Myocyte (in vitro differentiated cells): ENCODE measurements at places on chromosomes 1 and 21. TPM values are rescaled to one million over a fixed set of nuclear protein-coding genes. Genes with fewer than 3 reads are reported as not detected.

The CITED4 gene
- total RNA-seq: 4.9 and 5.0 TPM in 2 replicates

The PLA2G2A gene
- not detected in 2 replicates for total RNA-seq

The TPTE gene
- total RNA-seq: not detected in 2 replicates

The FABP3 gene
- 380 and 601 TPM in 2 replicates for total RNA-seq

The CHI3L2 gene
- 2.3 and 3.2 TPM in 2 replicates for total RNA-seq

The C1orf185 gene
- total RNA-seq: not detected in 2 replicates

The USP21 gene
- total RNA-seq: 11.1 and 11.5 TPM in 2 replicates

The S100A7A gene
- total RNA-seq: not detected in 2 replicates

The SMIM34 gene
- total RNA-seq: not detected in 2 replicates

GRCh38 chr1:209319057-209319432, 264.5 kb upstream of the CAMK1G start:
- DNase-seq: no peak

- DNase-seq: peak; percentile 17
Measured at GRCh38 chr1:1406101-1406820, 832 bp downstream of the MRPL20 start.

- DNase-seq: no peak
Measured at GRCh38 chr1:108585313-108585712, 25.4 kb downstream of the EEIG2 start.

DNA sequence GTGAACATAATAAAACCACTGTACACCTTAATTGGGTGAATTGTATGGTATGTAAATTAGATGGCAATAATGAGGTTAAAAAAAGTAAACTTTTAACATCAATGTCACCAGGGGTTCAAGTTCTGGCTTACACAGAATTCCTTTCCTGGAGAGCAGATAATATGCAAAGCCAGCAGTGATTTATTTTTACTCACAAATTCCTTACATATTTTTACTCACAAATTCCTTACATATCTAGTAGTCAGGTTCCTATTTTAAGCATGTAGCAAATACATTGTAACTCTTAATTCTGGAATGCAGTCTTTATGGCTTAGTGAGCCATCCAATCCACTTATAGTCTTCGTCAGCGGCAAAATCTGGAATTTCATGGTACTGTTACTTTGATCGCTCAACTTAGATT, 1.3 kb upstream of the UBE4B start:
- DNase-seq: no peak

- peak; percentile 96 for DNase-seq
Measured at GRCh38 chr1:211925016-211925415, 94.5 kb upstream of the LPGAT1 start.

GRCh38 chr1:86773341-86774288, 69.2 kb downstream of the SH3GLB1 start:
- no peak for DNase-seq

GRCh38 chr1:3609016-3609768, 2.1 kb downstream of the MEGF6 start:
- DNase-seq: no peak

DNA sequence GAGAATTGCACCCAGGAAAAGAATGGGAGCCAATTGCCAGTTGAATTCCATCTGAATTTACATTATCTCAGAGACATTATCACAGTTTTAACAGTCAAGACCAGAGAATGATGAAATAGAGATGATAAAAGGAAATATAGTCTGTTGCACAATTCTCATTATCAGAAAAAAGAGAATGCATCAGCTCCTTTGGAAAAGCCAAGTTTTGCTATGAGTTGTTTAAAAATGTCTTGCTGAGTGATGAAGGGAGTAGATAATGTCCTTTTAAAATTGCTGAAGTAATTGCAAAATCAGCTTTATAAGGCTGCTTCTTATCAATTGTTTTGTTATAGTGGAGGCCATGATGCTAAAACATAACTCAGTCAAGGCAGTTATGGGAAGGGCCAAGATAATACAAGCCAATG, 37.9 kb upstream of the EEIG2 start:
- no peak for DNase-seq

GRCh38 chr1:32695098-32695904, 7.3 kb downstream of the SYNC start:
- DNase-seq: peak; percentile 94

DNA sequence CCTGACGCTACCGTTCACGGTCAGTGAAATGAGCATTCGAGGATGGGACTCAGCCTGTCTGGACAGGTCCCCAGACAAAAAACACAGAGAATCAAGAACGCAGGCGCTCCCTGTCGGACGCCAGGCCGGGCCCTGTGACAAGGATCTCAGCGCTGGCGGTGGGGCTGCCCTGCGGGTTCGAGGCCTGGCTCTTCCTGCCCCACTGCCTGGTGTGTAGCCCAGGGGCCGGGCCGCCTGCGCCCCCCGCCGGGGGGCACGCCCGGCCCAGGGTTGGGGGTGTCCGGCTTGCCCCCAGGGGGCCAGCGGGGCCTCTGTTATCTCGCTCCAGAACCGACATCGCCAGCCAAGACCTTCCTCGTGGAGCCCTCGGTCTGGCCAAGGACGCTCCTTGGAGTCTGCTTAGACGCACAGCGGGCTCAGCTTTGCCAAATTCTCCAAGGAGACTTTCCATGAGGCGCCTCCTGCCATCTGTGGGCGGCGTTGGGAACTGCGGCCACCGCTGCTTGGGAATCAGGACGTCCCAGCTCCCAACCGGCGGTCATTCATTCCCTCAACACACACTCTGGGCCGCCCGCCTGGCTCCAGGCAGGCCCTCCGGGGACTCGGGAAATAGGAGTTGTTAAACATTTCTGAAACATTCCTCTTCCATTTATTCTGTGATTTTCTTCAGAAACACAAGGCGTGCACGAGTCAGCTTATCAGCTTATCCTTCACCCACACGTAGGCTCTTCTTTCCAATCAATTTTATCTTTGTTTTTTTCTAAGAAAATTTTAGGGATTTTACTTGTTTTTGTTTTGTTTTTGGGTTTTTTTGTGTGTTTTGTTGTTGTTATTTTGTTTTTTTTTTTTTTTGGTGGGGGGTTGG, 11.3 kb upstream of the RIPK4 start:
- DNase-seq: peak; percentile 91

DNA sequence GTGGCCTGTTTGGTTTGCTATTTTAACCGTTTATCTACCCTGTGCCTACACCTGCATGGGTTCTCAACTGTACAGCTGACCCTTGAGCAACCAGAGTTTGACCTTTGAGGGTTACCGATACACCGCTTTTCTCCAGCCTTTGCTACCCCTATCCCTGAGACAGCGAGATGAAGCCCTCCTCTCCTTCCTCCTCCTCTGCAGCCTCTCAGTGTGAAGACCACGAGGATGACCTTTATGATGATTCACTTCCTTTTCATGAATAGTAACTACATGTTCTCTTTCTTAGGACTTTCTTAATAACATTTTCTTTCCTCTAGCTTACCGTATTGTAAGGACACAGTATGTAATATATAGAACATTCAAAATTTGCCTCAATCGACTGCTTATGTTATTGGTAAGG, 14.5 kb upstream of the RNF187 start:
- no peak for DNase-seq

DNA sequence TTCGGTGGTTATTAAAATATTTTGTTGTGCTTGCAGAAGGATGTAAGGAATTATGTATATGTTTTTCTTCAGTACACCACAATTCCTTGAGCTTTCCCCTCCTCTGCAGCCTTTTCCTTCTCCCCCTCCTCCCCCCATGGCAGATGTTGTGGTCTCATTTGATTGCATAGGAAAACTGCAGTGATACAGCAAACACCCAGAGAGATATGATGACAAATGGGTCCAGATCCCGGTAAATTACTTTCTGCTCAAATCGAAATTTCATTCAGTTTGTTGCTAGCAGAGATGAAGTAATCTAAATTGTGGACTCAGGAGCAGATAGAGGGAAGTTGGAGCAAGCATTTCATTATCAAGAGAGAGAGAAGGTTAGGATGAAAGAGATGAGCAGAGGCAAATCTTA, 9.9 kb downstream of the LMO4 start:
- no peak for DNase-seq

DNA sequence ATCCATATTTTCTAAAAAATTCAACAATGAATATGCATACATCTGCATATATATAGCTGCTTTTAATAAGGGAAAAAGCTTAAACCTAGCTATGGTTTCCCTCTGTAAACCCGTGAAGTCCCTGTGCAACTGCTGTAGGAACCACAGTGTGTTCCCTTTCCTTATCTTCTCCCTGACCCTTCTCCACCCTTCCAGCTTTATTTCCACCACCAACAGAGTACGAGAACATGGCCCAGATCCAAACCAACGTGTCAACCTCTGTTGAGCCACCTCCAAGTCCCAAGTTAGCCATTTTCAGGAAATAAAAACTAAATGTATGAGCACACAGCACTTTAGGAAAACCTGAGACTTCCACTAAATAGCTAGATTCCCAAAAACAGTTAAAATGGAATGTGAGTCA, 20.3 kb downstream of the SUSD4 start:
- DNase-seq: no peak

GRCh38 chr21:42286416-42286815, 28.8 kb downstream of the TFF3 start:
- no peak for DNase-seq

DNA sequence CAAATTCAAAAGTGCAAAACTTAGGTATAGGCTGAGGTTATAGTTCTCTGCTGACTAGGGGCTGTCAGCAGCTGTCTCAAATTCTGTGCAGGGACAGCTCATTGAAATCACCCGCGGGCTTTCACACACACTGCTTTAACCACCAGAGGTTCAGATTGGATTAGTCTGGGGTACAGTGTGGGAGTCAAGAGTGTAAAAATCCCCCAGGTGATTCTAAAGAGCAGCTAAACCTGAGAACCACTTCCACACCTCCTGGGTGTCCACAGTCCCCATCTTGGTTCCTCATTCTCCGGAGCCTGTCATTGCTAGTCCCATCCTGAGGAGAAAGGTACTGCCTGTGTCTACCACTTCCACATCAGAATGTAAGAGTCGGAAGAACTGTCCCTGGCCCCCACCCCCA, 9.9 kb upstream of the TDRD10 start:
- DNase-seq: no peak

DNA sequence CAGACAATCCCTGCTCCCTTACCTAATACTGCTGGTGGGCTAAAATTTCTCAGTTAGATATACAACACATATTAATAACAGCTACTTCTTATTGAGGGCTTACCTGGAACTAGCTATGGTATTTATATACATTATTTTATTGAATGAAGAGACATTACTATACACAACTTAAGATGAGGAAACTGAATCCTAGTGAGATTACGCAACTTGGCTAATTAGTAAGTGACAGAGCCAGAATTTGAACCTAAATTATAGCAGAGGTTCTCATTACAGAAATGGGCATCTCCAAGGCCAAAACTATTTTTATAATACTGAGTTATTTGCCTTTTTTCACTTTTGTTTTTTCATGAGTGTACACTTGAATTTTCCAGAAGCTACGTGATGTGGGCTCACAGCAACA, 44.5 kb upstream of the SMYD2 start:
- DNase-seq: no peak

- DNase-seq: no peak
Measured at GRCh38 chr1:191699343-191699742, 458.9 kb upstream of the RGS18 start.
